HCEC 1CT (cell line): ENCODE measurements at places on chromosomes 5 and 9.

DNA sequence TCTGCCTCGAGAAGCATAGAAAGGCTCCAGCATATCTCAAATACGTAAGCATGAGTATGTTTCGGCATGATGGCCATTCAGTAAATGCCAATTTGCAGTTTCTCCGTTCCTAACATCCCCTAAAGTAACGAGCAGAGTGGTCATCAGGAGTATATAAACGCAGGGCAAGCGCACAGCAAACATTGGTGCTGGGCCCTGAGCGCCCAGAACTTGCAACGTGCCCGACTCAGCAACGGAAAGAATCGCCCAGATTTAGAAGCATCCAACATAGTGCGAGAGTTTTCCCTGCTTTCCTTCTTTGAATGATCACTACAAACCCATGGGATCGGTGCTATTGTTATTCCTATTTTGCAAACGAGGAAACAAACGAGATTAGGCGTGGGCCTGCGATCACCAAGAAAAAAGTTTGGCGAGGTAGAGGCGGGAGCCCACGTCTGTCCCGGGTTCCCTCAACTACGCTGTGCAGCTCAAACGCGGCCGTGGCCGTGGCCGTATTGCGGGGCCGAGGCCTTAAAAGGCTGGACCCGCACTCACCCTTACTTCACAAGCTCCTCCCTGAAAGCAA is 505 bp downstream of the RPS14 start:
- no peak for DNase-seq

DNA sequence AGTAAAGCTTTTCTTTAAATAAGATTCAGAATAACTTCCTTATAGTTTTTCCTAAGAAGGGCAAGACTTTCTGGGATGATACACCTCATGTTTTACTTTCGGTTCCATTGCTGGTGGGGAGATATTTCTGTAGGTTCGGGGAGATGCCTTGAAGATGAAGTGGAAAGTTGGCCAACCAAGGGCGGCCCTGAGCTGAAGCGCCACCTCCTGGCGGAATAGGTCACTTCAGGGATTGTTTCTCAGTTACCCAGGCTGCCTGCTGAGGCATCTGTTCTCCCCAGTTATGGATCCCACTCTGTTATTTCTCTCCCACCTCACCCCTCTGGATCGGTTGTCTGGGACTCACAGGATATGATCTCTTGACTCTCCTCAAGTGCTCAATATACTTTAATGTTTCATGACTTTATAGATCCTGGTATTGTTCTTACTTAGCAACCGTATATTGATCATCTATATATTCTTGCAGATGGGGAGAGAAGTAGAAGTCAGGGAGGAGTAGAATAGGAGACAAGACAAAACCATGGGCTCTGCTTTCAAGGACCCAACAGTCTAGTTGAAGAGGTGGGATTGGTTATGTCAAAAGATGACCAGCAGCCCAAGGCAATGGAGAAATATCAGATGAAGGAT is 23.4 kb downstream of the MEGF10 start:
- peak; percentile 53 for DNase-seq

- no peak for DNase-seq
Observed at GRCh38 chr5:41812156-41812555, 58.1 kb downstream of the OXCT1 start.

- no peak for DNase-seq
Observed at GRCh38 chr9:20043461-20043860, 254.6 kb upstream of the SLC24A2 start.

GRCh38 chr5:153712946-153713345 is 222.5 kb downstream of the GRIA1 start:
- no peak for DNase-seq

GRCh38 chr5:22109315-22109714 is 743.8 kb downstream of the CDH12 start:
- DNase-seq, result no peak

DNA sequence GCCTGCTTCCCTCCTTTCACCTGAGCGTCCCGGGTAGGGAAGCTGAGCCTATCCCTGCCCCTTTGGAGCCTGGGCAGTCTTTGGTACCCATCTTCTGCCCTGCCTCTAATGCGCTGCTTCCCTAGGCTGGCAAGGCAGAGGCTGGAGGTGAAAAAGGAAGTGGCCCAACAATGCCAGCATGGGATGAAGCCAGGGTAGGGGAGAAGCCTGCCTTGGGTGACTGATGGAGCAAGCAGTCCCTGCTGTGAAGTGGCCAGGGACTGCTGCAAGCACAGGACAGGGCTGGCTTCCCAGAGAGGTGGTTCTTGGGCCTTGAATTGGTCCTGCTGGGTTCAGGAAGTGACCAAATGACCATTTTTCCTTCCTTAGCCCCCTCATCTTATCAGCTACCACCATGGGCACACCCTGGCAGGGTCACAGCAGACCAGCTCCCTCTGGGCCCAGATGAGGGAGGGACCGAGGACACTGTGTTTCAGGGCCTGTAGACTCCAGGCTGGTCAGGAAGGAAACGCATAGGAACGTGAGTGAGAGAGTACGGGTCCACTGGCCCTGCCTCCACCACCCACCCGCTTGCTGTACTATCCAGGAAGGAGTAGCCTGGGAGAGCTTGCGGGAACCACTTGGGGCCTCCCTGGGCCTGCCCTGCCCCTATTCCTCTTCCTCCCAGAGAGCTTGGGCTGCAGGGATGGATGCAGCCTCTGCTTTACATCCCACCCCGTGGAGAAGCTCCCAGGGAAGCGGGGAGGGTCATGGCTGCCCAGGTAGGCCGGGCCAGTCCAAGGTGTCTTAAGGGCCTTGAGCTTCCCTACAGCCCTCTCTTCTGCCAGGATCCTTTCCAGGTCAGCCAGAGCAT is 102.6 kb downstream of the DAB2IP start:
- no peak for DNase-seq

- no peak for DNase-seq
Observed at GRCh38 chr5:155064580-155064979, 51.0 kb downstream of the KIF4B start.

DNA sequence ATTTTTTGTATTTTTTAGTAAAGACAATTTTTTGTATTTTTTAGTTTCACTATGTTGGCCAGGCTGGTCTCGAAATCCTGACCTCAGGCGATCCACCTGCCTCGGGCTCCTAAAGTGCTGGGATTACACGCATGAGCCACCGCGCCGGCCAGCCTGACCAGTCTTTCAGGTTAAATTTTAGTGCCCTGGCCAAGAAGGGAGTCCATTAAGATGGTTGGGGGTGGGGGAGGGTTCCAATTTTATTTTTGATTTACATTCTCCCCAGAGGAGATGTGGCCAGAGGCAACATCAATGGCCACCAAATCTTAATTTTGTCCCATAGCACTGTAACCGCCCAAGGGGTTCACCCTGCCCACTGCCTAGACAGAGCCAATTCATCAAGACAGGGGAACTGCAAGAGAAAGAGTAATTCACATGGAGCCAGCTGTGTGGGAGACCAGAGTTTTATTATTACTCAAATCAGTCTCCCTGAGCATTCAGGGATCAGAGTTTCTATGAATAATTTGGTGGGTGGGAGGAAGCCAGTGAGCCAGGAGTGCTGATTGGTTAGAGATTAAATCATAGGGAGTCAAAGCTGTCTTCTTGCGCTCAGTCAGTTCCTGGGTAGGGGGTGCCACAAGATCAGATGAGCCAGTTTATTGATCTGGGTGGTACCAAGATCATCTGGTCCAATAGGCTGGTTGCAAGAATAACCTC is 24.7 kb downstream of the TBCA start:
- DNase-seq, result no peak

DNA sequence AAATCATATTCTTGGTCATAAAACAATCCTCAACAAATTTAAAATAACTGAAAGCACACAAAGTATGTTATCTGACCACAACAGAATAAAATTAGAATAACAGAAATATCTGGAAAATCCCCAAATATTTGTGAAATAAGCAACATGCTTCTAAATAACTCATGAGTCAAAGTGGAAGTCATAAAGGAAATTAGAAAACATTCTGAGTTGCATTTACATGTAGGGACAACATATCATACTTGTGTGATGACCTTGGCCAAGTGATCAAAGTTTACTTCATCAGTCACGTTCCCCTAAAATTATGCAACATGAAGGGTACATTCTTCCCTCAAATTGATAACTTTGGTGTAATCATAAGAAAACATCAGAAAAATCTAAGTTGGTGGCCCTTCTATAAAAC is 64.7 kb downstream of the CSF2 start:
- peak; percentile 92 for DNase-seq

- DNase-seq, result no peak
Observed at GRCh38 chr9:123550797-123551196, 194.8 kb downstream of the CRB2 start.

DNA sequence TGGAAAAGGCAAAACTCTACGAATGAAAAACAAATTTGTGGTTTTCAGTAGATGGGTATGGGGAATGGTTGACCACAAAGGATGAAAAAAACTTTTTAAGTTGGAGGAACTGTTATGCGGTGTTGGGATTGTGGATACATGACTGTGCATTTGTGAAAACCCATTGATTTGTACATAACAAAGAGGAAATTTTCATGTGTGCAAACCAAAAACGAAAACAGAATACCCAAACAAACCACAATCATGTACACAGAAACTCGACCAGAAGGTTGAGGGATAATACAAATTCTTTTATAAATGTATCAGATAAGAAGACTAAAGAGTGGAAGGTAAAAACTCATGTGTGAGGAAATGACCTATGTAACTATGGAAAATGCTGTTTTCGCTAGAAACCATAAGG is 1012.4 kb downstream of the CDH18 start:
- DNase-seq, result no peak

GRCh38 chr5:148633067-148633377 is 21.3 kb downstream of the HTR4 start:
- DNase-seq, result no peak

DNA sequence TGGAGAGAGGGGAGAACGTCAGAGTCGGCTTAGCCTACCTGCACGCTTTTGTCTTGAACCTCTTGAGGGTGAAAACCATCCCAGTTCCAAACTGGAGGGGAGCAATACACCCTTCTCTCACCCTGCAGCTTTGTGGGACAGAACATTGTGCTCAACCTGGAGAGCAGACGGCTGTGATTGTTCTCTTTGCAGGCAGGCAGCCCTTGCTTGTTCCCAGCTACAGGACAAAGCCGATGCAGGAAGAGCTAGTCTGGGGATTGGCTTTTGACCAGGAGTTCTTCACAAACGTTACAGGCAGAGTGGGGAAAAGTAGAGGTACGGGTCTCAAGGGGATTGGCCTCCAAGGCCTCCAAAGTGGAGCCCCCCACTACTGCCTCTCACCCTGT is 33.9 kb upstream of the ARHGAP26 start:
- DNase-seq, result no peak

DNA sequence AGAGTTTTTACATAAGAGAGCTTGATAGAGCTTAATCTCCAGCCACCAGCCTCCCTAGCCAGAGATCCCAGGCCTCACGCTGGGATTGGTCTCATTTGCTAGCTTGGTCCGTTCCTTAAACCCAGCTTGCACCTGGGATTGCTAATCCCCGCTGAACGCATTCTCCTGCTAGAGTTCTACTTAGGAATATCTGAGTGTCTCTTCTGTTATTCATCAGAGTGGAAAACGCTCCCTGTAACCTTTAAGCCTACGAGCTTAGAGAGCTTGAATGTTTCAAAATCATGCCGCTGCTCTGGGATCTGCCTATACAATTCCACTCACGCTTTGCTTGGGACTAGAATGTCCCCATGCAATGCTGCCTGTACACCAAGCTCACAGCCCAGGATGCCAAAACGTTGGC is 201.8 kb downstream of the NSG2 start:
- no peak for DNase-seq

DNA sequence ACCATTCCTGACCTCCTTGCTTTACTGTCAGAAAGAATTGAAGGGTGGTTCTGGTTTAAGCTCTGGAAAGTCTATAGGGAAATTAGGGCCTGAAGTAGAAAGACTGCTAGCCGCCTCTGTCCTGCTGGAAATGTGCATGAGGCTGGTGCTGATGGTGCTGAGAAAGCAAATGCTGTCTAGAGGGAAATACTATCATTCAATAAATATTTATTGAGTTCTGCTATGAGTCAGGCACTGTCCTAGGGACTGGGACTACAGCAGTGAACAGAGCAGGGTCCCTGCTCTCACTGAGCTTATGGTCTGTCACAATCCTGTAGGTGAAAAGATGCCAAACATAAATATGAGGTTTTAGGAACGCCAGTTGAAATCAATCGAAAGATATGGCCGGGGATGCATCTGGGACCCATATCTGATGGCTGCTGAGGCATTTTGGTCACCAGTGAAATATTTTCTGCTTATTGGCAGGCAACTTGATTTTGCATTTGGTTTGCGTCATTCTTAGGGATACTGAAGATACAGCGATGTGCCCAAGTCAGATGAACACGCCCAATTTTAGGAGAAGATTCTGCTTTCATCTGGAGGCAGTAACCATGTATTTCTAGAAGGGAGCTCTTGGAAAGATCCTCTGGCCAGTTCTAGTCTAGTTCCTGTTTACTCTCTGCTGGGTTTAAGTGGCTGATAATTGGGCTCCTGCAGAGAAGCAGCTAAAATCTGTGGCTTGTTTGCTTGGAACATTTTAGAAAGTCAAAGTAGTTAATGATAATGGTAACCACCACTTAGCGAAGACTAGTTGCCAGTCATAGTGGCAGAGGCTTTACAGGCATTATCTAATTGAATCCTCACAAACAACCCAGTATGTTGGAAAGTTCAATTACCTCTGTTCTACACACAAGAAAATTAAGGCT is 73.3 kb downstream of the INSYN2B start:
- DNase-seq, result no peak

- DNase-seq, result no peak
Observed at GRCh38 chr5:150103678-150104549, 17.6 kb upstream of the CSF1R start.

GRCh38 chr5:65326922-65327321 is 154.8 kb downstream of the ADAMTS6 start:
- peak; percentile 27 for DNase-seq

DNA sequence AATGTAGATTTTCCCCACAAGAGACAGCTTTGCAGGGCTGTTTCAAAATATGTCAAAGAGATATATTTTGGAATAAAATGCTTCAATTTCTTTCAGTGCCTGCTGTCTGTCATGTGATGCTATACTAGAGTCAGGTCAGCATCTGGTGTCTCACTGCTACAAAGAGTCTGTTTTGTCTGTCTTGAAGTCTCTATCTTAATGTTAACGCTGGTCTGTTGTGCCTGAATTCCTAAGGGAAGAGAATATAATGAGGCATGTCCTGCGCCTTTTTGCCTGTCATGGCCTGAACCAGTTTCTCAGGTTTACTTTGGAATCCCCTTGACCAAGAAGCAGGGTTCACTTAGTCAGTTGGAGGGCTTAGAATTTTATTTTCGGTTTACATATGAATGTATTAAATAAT is 176.4 kb downstream of the PDZD2 start:
- no peak for DNase-seq

- DNase-seq, result no peak
Observed at GRCh38 chr5:160539431-160539830, 117.8 kb downstream of the PTTG1 start.

DNA sequence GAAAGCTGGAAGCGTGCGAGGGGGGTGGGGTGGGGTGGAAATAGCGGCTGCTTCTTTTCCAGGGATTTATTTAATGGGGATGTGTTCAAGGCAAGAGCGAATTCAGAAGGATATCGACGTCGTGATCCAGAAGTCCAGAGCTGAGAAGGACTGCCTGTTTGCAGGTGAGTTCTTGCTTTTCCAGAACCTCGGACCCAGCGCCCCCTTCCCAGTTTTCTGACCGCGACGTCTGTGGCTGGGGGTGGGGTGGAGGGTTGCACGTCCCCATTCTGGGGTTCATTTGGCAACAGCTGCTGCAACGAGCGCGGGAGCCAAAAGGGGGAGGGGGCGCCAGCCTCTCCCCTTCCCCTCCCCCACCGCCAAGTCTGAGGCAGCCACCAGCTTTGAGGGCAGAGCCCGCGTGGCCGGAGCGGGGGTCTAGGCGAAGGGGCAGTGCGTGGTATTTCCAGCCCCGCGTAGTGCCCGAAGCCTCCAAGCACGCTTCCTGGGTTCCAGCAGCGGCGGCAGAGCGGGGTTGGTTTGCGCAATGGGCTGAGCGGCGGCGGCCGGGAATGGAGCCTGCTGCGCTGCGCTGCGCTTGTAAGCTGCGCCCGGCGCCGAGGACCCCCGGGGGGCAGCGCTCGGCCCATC is 701 bp downstream of the PARP8 start:
- peak; percentile 42 for DNase-seq
